ENCODE measurements at places on chromosomes 2 and 18. TPM values are rescaled to one million over a fixed set of nuclear protein-coding genes. Genes with fewer than 3 reads are reported as not detected.

DNA sequence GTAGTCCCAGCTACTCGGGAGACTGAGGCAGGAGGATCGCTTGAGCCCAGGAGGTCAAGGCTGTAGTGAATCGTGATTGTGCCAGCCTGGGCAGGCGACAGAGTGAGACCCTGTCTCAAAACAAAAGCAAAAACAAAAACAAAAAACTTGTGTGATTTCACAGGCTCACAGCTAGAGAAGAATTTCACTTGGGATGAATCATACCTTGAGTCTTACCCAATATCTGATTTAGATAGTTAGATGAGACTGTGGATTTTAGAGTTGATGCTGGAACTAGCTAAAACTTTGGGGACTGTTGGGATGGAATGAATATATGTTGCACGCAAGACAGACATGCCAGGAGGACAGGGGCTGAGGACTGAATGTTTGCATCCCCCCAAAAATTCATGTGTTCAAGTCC, 4.4 kb downstream of the ANKRD29 start:
- no peak for DNase-seq

DNA sequence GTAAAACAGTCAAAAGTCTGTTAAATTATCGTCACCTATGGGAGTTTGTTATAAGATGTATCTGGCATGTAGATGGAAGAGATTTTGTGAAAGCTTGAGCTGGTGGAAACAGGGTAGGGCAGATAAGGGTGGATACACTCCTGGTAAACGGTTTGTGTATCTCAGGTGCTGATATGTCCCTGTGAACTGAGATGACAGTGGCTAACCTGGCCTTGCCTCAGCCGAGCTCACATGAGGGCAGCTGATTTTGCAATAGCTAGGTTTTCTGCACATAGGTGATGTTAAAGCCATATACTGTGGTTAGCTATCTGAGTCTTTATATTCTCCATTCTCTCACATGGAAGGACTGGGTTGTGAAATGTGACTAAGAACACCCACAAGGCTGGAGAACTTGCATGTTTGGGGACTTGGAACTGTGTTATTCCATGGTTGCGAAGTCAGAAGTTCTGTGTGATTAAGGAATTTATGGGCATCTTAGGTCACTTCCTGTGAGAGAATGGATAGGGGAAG, 205.1 kb downstream of the TPGS2 start:
- no peak for DNase-seq

- DNase-seq: no peak
Measured at GRCh38 chr18:13302457-13303225, 84.1 kb downstream of the LDLRAD4 start.

DNA sequence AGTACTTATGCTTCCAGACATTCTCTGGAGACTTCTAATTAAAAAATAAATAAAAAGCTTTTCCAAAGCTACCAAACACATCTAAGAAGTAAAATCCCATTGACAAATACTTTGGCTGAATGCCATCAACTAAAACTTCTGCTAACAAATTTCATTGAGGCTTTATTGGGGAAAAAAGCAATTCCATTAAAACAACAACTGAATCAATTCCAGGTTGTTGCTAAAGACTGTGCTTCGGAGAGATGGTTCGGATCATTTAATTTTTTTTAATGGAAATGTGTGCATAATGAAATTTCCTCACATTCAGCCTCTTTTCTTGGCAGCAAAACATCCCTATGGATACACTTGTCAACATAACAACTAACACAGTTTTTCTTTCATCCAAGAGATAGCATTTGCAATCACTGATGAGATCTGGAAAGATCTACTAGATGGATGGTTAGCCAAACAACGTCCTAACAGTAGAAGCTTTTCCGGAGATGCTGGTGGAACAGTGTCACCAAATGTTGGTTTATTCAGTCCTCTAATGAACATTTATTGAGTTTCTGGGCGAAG, 446.1 kb upstream of the FAM98A start:
- DNase-seq: no peak

GRCh38 chr2:67471681-67472080, 74.5 kb downstream of the ETAA1 start:
- no peak for DNase-seq

- no peak for DNase-seq
Measured at GRCh38 chr2:71353248-71353647, 21.7 kb downstream of the ZNF638 start.

GRCh38 chr2:72849138-72849462, 23.3 kb upstream of the EXOC6B start:
- no peak for DNase-seq

DNA sequence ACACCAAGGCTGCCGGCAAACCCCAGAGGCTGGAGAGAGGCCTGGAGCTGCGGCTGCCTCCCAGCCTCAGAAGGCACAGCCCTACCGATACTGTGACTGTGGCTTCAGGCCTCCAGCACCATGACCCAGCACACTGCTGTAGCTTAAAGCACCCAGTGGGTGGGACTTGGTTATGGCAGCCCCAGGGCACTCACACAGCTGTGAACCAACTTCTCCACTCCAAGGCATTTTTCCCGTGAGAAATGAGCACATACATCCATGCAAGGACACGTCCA, 199.5 kb downstream of the NDUFA10 start:
- no peak for DNase-seq

DNA sequence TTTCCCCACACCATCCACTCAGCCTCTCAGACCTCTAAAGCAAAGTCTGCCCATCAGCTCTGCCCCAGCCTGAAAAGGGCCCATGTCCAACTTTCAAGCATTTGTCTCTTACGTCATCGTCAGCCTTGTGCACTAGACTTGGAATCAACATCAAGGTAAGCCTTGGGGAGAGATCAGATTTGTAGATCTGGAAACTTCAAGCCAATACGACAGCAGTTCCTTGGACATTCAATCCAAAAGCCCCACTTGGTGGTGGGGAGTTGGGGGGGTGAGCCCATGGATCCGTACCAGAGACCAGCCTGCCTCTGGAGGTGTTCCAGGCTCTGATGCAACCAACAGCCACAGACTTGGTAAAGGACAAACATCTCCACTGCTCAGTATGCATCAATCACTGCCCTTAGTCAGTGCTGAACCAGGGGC, 206.8 kb upstream of the MEIS1 start:
- no peak for DNase-seq

DNA sequence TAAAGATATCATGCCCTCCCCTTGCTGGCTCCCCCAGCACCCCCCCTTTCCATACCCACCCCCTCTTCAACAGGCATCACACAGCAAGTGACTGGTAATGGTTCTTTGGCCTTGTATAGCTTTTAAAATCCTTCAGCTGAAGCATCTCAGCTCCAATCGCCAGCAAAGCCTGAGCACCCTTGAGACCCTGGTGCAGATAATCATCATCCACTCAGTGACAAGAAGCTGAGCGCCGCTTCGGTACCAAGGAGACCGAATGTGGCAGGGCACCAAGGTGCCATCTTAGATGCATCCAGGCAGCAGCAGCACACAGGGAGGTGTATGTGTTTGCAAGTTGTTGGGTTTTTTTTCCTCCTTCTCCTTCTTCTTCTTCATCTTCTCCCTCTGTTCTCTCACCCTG, 232.7 kb downstream of the BCL11A start:
- DNase-seq: no peak

GRCh38 chr2:206211657-206212255, 52.1 kb downstream of the EEF1B2 start:
- no peak for DNase-seq

DNA sequence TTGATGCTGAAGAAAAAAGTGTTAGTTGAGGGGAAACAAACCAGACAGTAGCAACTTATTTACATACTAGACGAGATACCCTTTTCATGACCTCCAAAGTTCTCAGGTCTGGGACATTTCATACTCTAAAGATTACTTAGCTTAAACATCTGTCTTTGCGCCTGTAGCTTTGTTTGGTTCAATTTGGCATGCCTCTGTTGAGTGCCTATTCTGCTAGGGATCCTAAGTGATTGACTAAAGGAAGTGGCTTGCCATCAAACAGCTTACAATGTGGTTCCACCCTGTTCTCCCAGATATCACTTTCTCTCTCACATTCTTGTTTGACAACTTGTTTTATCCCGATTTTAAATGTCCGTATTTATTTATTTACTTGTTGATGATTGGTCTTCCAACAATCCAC, 488.8 kb downstream of the PARD3B start:
- no peak for DNase-seq

- DNase-seq: no peak
Measured at GRCh38 chr2:157959249-157959648, 83.1 kb upstream of the ACVR1 start.

- DNase-seq: no peak
Measured at GRCh38 chr2:234071664-234072063, 21.2 kb downstream of the SPP2 start.

DNA sequence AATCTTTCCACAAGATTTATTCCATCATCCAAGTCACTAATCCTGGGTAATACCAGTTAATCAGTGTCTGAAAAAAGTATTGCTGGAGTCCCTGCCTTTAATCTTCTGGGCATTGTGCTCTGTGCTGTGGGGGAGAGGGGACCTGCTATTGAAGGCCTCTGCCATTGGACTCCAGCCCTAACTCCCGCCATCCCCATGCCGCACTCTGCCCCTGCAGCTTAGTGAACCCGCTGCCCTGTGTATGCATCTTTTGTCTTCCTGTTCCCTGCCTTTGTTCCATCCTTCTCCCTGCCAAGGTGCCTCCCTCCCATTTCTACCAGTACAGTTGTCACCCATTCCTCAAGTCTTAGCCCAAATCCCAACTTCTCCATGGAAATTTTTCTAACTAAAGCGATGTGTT, 113.8 kb upstream of the EPAS1 start:
- no peak for DNase-seq

DNA sequence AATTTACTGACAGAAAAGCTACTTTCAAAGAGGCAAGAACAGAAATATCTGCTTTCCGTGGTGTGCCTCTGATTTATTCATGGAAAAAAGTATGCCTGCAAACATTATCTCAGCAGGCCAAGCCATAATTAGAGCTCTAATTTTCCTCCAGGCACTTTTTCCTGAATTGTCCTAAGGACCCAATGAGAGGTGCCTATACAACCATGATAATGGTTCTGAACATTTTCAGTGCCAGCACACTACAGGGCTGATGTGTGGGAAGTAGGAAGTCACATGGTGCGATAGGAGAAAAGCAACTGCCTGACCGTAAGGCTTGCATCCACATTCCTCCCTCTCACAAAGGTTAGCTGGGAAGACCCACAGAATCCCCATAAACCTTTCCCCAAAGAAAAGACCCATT, 45.9 kb upstream of the EGR4 start:
- no peak for DNase-seq

- no peak for DNase-seq
Measured at GRCh38 chr2:7609556-7609955, 692.3 kb downstream of the RNF144A start.

The PROM2 gene
- total RNA-seq: 0.82 TPM

The TACR1 gene
- 1.2 TPM for total RNA-seq

GRCh38 chr2:183164650-183165015, 40.4 kb downstream of the NUP35 start:
- no peak for DNase-seq

DNA sequence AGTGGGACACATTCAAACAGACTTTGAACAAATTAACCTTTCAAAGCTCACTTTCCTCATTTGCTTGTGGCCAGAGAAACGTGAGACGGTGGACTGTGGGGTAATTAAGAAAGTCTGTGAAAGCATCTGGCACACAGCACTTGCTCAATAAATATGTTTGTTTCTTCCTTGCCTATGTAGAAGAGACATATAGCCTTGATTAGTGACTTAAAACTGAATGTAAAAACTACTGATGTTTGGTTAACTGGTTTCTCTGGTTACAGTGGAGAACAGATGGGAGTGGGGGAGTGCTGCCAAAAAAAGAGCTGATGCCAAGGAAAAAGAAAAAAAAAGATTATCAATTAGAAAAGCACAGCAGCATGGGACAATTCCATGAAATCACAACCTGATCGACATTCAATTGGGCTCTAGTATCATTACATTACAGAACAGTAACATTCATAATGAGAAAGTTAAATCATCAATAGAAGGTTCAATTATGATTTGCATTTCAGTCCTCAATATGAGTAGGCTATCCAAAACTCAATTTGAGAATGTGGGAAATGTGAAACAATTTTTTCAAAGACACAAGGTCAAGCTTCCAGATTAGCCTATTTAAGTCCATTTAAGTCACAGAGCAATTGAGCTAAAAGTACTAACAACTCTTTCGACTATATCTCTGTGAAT, 14.7 kb downstream of the CUL3 start:
- no peak for DNase-seq

The TANC1 gene
- total RNA-seq: 4.1 TPM

DNA sequence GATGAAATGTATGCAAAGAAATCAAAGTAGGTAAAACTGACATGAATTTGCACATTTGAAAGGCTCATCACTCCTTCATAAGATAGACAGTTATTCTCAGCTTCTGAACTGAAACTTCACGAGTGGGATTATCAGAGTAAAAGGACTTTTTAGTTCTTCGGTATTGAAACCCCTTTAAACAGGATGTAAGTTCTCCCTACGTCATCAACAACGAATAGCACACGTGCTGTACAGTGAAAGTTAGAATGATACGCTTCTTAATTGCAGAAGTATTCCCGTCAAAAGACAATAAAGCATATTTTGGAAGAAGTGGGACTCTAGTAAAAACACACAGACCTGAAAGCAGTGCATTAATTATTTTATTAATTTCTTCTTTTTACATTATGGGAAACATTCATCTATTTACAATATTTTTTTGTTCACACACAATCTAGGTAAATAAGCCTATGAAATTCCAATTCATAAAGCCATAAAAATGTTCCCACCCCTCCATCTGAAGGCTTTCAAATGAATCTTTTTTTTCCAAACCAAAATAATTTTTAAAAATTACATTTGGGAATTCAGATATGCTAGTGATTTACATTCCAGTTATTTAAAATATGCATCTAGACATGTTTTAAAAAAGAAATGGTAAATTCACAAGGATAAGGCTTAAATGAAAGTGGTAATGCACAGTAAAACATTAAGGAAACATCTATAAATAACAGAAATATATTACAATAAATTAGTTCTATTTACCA, 45.9 kb downstream of the TGIF1 start:
- DNase-seq: no peak

The C2orf66 gene
- total RNA-seq: not detected

The CYTIP gene
- total RNA-seq: 2.9 TPM

GRCh38 chr2:42371611-42372473, 10.8 kb upstream of the COX7A2L start:
- DNase-seq: no peak

The ADGRF3 gene
- under 0.01 TPM for total RNA-seq

DNA sequence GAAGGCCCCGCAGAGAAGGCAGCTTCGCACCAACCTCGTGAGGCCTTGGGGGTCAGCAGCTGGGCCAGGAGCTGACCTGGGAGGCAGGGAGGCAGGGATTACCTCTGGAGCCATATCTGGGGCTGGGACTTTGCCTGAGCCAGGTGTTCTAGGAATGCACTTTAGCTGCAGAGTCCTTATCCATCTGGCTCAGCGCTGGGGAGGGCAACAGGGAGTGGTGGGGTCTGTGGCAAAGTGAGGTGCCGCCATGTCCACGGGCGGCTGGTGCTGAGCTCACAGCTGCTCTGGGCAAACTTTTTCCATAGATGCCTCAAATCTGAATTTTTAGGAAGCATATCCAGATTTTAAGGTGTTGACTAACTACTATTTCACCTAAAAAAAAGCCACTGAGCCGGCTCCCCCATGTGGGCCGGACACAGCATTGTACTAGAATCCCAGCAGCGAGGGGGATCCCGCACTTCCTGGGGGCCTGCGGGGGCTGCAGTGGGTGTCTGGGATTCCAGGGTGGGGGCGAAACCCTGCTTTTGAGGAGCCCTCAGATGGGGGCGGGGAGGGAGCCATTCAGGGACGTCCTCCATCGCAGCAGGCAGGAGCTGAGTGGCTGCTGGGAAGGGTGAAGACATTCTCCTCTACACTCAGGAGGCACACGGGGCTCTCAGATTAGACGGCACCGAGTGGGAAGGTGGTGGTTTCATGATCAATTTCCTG, 34.6 kb downstream of the RTP5 start:
- no peak for DNase-seq

Data from frontal cortex (tissue), 4 donors.